ENCODE measurements at places on chromosomes 1 and 21. TPM values are rescaled to one million over a fixed set of nuclear protein-coding genes. Genes with fewer than 3 reads are reported as not detected.

Gene OPTC
- not detected for total RNA-seq

Gene HMCN1
- 8.1 TPM for total RNA-seq

Gene LCE3E
- total RNA-seq, result 16.7 TPM

Gene MYOM3
- 1.6 TPM for total RNA-seq
